Stimulated activated CD8-positive, alpha-beta memory T cell treated with anti-CD3 and anti-CD28 coated beads, Interleukin-4, amount 100 ng/mL, for 24 hours (primary cell): ENCODE measurements at places on chromosomes 13 and 19.

DNA sequence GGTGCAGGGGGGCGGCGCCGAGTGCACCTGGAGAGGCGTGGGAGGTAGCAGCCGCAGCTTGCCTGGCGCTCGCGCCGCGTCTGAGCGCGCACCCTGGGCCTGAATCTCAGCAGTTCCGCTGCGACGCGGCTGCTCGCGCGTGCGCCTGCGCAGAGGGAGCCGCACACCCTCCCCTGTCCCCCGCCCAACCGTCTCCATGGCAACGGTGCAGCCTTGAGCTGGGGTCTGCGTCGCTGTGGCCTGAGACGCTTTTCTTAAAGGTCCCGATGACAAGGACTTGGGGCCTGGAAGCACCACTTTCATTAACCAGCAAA is at the start of gene PNMA8B:
Gene PNMA8B (minus strand): TSS at position 82 of the 314 bp plus-strand sequence. CDS start 402 bp downstream, outside the sequence.
- DNase-seq, result no peak

GRCh38 chr19:15238639-15239155 is 6.4 kb upstream of the EPHX3 start:
- DNase-seq, result no peak

GRCh38 chr13:37690361-37690760 is 91.8 kb upstream of the POSTN start:
- no peak for DNase-seq

DNA sequence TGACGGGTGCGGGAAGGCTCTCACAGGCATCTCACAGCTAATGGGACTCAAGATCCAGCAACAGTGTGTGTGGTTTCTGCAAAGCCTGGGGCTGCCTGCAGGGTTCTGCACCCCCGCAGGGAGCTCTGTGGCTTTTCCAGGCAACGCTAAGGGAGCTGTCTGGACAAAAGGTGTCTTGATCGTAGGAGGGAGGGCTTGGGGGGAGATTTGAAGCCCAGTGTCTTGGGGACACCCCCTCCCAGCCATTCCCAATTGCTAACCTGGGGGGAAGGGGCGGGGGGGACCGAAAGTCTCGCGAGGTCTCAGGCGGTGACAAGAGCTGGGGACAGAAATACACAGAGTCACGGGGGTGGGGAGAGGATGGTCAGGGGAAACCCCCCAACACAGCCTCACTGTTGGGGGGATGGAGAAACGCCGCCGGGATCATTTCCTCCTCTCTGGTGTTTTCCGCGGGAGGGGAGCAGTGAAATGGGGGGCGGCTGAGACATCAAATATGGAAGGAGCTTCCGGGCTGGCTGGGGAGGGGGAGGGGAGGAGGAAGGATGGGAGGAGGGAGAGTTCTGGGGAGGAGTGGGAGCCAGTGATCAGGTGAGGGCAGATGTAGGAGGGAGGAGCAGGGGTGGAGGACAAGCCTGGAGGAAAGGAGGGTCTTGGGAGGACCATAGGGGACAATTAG is 13.3 kb downstream of the KCNC3 start:
- no peak for DNase-seq

DNA sequence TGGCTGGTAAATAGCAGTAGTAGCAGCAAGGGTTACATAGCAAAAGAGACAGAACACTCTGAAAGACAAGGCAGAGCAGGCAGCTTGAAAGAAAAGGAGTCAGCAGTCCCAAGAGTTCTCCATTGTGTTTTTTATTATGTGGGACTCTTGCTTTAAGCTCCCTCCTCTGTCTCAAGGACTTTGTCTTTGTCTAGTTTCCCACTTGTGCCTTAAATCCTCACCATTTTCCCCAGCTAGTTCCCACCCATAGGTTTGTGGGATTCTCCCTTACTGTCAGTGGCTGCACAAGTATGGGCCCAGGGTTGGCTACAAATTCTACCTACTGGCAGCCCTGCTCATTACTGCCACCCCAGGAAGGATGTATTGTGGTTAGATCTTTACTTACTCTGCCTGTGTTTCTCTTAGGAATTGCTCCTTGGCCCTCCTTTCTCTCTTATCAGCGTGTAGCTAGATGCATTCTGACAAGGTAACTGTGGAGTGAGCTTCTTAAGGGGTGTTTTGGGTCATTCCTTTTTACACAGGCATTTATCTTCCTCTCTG is 413.4 kb upstream of the PCDH9 start:
- DNase-seq, result no peak

DNA sequence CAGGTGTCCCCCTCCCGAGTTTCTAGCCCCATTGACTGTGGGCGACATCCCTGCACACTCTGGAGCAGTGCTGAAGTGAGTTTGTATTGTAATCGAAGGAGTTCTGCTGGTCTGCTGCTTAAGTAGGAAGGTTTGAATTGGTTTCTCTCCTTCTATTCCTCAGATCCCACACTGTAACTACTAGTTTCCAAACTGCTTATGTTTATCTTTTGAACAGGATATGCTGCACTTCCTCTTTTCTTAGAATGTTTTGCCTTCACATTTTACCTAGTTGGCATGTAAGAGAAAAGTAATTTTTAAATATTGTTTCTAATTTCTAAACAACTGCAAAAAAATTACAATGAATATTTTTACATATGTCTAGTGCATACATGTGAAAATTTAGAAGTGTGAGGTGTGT is 511.8 kb downstream of the KLF12 start:
- no peak for DNase-seq

- DNase-seq, result no peak
Observed at GRCh38 chr13:48532256-48532505, 699 bp downstream of the RCBTB2 start.

GRCh38 chr13:30364876-30365275 is 57.4 kb upstream of the UBE2L5 start:
- no peak for DNase-seq

GRCh38 chr13:94389604-94390351 is 89.7 kb downstream of the DCT start:
- DNase-seq, result no peak

GRCh38 chr19:29893606-29894284 is 48.3 kb upstream of the URI1 start:
- DNase-seq, result no peak

GRCh38 chr13:58999851-59000250 is 1163.9 kb downstream of the DIAPH3 start:
- no peak for DNase-seq

DNA sequence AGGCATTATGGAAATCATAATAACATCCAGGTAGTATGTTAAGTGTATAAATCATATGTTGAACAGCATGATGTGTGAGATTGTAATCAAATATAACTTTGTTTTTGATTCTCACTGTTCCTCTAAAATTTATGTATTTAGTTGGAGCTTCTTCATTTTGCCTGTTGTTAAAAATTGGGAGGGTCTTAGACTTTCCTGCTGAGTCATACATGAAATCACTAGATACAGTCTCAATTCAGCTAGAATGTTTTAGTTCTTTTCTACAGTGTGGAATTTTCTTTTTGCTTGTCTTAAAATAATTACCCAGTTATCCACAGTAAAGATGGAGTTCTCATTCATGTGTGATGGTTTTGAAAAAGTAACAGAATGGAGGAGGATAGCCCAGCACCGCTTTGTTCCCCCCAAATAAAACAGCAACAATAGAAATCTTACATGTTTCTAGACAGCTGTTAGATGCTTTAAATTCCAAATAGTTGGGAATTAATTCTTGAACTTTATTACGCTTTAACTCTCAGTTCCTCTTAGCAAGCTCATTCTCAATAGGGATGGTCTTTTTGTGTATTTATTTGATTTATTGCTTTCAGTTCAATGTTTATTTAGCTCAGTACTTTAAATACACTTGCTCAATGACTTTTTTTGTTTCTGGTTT is 109.5 kb downstream of the PDS5B start:
- no peak for DNase-seq

GRCh38 chr13:110166598-110166997 is 140.4 kb downstream of the COL4A1 start:
- no peak for DNase-seq

GRCh38 chr19:45577111-45577905 is 7.3 kb downstream of the OPA3 start:
- no peak for DNase-seq

- DNase-seq, result no peak
Observed at GRCh38 chr13:33510350-33510970, 224.9 kb upstream of the STARD13 start.

DNA sequence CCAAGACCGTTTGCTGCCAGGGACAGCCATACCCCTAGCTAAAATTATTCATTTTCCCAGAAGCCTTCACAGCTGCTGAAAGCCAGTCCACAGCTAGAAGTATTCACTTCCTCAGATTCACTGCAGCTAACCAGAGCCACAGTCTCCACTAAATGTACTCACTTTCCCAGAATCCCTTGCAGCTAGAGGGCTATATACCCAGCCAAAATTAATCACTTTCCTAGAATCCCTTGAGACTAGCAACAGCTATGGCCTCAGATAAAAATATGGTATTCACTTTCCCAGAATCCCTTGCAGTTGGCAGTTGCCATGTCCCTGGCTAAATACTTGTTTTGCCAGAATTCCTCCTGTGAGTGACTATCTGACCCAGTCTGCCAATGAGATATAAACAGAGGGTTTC is 13.8 kb upstream of the MEIS3 start:
- no peak for DNase-seq

- no peak for DNase-seq
Observed at GRCh38 chr13:19561585-19561984, 253 bp upstream of the TPTE2 start.

GRCh38 chr19:48596679-48597465 is 9.7 kb upstream of the SPACA4 start:
- no peak for DNase-seq

DNA sequence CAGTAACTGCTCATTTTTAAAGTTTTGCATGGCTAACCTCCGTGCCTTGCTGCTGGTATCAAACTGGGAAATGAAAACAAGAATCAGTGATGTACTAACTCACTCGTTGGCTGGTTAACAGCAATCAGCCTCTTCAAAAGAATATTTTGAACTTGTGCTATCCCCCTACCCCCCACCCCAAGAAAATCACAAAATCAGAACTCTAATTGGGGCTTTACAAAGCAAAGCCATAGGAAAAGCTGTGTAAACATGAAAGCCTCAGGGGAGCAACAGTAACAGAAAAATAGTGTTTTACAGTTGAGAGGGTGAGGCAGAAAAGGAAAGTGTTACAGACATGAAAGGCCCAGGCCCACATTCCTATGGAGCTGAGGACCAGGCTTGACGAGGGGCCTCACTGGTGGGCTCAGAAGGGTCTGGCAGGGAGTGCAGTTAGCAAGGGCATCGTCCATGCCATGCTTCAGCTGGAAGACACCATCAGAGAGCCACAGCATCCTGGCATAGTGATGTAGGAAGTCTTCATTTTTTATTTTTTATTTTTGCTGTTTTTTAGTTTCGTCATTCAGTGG is 217.6 kb downstream of the PCCA start:
- DNase-seq, result no peak

DNA sequence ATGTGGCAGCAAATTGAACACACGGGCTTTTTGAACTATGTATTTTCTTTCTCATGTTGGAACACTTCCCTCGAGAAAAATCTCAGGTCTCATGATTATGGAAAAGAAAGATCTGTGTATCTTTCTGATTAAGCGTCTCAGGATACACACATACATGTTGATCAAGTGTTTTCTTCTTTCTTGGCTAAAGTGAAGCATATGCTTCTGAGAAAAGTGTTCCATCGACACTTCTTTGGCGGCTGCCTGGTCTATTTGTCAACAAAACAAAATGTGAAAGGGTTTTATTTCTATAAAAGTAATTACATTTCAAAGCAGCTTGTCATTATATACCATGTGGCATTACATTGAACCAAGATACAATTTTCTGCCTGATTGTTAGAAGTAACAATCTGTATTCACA is 157.5 kb downstream of the DLEU7 start:
- DNase-seq, result no peak

DNA sequence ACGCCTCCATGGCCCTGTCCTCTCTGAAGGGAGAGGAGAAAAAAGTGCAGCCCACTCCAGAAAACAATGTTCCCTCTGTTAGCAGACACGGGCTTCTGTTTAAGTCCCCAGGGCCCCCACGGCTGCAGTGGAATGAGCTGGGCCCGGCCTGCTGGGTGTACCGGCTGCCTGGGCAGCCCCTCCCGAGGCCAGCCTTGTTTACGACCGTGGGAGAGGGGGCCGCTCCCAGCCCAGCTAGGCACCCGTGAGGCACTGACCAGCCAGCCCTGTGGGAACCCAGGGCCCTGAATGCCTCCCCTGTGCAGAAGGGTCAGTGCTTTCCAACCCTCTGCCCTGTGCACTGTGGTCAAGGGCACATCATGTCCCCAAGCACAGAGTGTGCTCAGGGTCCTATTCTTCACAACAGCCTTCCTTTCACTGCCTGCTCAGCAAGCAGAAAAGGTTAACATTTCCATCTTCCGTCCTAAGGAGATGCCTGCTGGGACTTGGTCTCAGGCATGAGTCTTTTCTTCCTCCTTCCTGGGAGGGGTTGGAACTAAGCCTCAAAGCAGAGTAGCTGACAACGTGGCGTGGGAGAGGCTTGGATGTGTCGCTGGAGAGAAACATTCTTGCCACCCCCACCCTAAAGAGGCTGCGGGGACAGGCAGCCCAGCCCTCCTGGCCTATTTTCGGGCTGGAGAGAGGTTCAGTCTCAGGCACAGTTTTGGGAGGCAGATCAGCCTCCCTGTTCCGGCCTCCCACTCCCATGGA is 90.1 kb downstream of the RGCC start:
- no peak for DNase-seq

DNA sequence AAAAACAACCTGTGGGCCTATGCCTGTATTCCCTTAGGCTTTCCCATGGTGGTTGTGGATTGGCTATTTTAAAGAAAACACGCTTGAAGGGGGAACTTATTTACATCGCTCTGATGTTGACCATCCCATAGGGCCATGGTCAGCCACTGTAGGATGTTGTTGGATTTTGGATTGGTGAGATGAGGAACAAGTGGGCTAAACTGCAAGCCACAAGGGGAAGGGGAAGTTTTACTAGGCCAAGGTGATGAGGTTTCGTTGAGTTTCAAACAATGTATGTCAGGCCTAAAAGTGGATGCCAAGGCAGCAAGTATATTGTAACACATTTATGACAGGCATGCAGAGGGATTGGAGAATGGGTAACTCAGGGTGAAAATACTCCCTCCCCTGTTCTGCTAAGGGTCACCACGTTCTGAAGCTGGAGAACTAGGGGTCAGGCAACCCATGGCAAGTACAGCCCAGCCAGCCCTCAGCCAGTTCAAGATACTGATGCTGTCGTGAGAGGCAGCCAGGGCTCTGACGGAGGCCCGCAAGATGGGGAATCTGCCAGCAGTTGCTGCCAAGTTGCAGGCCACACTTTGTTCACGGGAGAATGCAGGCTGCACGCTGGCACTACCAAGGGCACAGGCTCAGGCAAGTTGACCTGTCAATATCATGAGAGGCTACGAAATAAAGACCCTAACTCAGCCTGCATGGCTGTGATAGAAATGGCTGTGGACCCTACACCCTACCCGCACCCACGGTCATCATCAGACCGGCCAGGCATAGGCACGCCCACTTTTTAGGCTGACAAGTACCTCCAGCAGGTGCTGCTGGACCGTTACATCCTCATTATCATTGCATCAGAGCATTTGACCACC is 11.1 kb downstream of the IRGC start:
- no peak for DNase-seq

- no peak for DNase-seq
Observed at GRCh38 chr13:74466020-74466419, 331.8 kb upstream of the KLF12 start.

- no peak for DNase-seq
Observed at GRCh38 chr13:76586842-76587241, 299.4 kb downstream of the KCTD12 start.

GRCh38 chr13:112956571-112957294 is 12.3 kb upstream of the MCF2L start:
- DNase-seq, result no peak
